ENCODE measurements at places on chromosomes 12 and 14.

- DNase-seq, result no peak
Measured at GRCh38 chr14:48027115-48027514, 351.7 kb upstream of the MDGA2 start.

DNA sequence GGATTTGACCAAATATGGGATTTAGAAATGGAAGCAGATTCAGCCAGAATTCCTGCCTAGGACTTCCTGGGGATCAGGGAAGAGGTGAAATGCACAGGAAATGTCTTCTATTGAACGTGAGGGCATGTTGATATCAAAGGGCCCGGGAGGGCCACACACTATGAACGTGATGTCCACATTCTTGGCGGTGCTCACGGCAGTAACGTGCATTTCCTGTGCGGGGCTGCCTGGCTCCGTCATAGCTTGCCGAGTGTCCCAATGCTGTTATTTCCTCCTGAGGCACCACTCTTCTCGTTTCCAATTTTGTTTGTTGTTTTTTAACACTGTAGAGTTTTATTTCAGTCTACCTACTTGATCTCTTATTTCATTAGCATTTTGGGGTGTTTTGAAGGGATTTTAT is 67.3 kb downstream of the ZNF664 start:
- DNase-seq, result no peak

- no peak for DNase-seq
Measured at GRCh38 chr14:73725116-73726024, 11.2 kb upstream of the PNMA1 start.

DNA sequence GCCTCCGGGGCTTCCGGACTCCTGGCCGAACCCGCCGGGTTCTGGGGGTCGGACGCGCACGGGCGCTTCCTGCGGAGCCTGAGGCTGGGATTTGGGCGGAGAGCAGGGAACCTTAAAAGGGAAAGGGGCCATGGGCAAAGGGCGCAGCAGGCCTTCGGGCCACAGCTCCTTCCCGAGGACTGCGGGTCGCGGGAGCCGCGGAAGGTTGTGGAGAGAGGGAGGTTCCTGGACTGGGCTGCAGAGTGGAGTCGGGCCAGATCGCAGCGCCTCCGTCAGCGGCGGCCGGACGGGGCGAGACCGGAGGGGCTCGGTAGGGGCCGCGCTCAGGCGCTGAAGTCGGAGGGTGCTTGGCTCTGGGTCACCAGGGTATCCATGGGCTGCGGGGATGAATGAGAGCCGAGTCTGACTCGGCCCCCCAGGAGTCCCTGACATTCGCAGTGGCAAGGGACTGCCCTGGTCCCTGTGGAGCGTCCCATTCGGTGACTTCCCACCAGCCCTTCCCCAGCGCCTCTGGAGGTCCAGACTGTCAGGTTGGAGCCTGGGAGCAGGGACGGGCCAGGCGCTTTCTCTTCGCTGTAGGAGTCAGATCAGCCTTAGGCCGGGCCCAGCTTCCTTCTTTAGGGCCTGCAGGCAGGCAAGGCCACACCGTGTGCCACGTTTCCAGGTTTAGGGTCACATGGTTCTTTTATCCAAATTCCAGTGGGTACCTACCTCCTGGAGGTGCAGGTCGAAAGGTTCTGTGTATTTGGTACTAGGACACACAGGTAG is 938 bp upstream of the SLC25A29 start:
- peak; percentile 26 for DNase-seq

- DNase-seq, result no peak
Measured at GRCh38 chr14:58465421-58465820, 37.9 kb downstream of the KIAA0586 start.

DNA sequence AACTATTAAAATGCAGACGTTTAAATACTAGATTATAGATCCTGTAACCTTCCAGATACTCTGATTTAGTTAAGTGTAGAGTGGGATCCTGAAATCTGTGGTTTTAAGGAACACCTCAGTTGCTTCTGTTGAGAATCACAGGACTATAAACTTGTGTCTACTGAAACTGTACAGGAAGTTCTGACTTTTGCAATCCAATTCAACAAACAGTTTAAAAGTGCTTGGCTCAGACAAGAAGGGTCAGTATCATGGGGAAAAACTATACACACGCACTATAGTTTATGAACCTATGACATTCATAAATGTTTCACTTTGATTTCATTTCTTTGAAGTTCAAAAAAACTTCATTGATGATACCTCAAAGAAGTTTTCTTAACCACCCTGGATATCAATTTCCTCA is 13.8 kb downstream of the PDE3A start:
- DNase-seq, result no peak

DNA sequence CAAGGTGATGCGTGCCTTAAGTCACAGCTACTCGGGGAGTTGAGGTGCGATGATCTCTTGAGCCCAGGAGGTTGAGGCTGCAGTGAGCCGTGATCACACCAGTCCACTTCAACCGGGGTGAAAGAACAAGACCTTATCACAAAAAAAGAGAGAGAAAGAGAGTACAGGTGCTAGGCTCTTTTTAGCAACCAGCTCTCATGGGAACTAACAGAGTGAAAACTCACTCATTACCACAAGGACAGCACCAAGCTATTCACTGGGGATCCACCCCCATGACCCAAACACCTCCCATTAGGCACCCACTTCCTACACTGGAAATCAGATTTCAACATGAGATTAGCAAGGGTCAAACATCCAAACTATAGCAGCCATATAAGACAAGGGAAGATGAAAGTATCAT is 164.2 kb downstream of the NDUFA12 start:
- DNase-seq, result no peak
